ENCODE measurements at places on chromosomes 3 and 15. TPM values are rescaled to one million over a fixed set of nuclear protein-coding genes. Genes with fewer than 3 reads are reported as not detected.

- no peak overlapping the region for H3K27ac ChIP-seq
- no peak overlapping the region for H3K4me3 ChIP-seq
- DNase-seq: no peak
- H3K27me3 ChIP-seq: no peaks in the 10 kb centered on the region
- H3K36me3 ChIP-seq: no peaks in the 10 kb centered on the region
- H3K4me1 ChIP-seq: peaks cover 6% of the 10 kb centered on the region
Measured at GRCh38 chr3:43423142-43423541, 136.8 kb downstream of the SNRK start.

DNA sequence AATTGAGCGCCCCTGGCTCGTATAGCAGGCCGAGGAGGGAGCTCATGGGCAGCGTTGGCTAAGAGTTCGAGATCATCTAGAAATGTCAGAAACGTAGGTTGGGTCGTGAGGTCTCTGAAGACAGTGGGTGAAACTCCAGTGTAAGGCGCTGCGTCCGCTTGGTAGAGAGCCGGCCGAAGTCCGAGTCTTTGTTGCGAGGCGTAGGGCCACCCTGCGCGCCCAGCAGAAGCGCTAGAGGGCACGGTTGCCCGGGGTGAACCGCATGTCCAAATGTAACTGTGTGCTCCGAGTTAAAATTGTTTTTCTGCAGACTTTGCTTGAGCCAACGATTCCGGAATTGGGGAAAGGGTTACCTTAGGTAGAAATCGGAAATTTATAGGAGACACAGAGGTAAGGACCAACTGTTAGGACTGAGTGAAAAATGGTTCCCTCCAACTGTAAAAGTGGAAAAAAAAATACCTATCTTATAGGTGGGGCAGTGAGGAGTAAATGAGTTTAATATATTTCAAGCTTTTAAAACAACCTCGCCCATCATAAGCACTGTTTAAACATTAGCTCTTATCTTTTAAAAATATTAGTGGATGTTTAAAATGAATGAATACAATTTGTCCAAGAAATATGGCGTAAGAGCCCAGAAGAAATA, 993 bp upstream of the SIAH2 start:
- peaks cover 40% of the 10 kb centered on the region for H3K4me1 ChIP-seq
- no peaks in the 10 kb centered on the region for H3K27me3 ChIP-seq
- peak overlapping the region; percentile 98 for H3K27ac ChIP-seq
- peak overlapping the region; percentile 69 for H3K4me3 ChIP-seq
- DNase-seq: peak; percentile 93
- no peaks in the 10 kb centered on the region for H3K36me3 ChIP-seq

- no peak for DNase-seq
- H3K36me3 ChIP-seq: no peaks in the 10 kb centered on the region
- H3K27me3 ChIP-seq: no peaks in the 10 kb centered on the region
Measured at GRCh38 chr15:63948971-63949370, 97.3 kb downstream of the DAPK2 start.

Gene FXR1
- 121 TPM for total RNA-seq

Gene CELSR3
- 2.3 TPM for total RNA-seq

Gene EPHB1
- 8.7 TPM for total RNA-seq
